ENCODE measurements at places on chromosomes 6 and 20.

DNA sequence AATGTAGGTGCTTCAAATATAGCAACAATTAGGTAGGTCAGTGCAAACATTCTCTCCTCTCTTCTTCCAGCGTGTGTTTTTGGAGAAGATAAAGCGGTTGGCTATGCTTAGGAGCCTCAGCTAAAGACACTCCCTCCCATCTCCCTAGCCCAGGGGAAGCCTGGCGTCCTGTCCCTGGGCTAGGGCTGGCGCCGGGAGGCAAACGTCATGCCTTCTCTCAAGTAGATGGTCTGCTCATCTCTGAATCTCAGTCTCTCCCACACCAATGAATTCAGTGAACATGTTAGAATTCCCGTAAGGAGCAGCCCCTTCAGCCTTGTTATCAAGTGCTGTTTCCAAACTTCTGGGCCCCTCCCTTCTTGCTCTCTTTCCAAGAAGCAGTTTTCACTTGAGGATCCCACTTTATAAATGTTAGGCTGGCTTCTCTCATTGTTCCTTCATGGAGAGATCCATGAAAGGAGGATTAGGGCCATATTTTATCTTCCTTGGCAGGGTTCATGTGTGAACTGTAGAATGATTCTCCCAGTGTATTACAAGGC lies 142.8 kb downstream of the CLIC5 start:
- no peak for DNase-seq

DNA sequence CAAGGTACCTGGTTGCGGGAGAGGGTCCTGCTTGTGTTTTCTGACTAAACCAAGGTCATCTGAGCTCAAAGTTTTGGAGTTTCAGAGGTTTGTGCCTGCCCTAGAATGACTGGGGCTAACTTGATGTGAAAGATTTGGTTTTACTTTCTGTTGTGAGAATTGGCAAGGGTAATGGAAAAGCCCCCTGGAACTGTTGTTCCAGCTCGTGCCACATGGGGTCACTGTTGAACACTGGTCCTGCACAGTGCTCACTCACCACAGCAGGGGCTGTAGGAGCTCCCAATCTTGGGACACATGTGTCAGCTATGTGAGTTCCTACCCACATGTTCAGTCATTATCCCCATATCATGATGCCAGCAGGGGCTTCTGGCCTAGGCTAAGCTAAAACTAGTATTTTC lies 6.5 kb downstream of the TGM6 start:
- DNase-seq, result peak; percentile 80

DNA sequence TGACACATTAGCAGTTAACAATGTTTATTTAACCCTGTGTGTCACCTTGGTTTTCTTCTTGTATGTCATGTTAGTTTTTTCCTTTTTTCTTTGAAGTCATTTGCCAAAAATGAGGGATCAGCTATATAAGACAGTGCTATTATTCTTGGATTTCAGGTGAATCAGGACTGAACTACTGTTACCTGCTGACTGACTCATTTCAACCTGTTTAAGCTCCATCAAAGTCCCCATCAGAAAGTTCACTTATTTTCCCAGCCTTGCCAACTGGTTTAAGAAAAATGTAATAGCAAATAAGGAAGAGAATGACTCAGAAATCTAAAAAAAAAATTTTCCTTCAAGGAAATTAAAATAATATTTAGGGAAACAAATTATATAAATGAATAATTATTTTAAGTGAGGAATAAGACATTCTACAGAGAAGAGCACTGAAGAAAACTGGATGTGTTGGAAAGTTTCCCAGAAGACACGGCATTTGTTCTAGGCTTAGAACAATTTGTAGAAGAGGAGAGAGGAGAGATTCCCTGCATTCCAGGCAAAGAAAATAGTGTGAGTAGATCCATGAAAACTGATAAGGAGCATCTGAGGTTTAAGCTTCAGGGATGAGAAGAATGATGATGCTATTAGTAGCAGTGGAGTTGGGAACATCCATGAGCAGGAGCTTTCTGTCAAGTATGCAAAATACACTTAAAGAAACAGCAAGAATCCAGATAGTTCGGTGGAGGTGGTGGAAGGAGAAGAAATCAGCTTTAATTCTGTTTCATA lies 84.9 kb upstream of the SIM1 start:
- no peak for DNase-seq

GRCh38 chr6:45513213-45513618 lies 135.5 kb upstream of the SUPT3H start:
- DNase-seq, result peak; percentile 34

- DNase-seq, result no peak
Observed at GRCh38 chr20:46030284-46031013, 1.4 kb downstream of the SLC12A5 start.

GRCh38 chr6:89042664-89043063 lies 37.9 kb upstream of the PNRC1 start:
- DNase-seq, result no peak

DNA sequence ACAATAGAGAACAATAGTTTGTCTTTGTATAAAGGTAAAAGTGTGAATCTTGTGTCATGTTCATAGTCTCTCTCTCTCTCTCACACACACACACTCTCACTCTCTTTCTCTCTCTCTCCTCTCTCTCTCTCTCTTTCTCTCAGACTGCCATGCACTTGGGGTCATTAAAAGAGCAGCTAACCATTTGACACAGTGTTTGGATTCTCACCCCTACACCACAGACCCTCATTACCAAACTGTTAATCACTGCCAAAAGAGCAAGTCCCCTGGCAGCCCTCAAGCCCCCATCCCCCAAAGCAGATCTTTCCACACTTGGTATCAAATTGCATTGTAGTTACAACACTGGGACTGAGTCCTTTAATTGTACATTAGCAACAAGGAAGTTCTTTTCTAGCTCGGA lies 305.8 kb upstream of the RSPO3 start:
- DNase-seq, result no peak

GRCh38 chr6:5093231-5094015 lies 8.3 kb downstream of the PPP1R3G start:
- no peak for DNase-seq

GRCh38 chr20:59660471-59660870 lies 56.1 kb downstream of the PHACTR3 start:
- no peak for DNase-seq

DNA sequence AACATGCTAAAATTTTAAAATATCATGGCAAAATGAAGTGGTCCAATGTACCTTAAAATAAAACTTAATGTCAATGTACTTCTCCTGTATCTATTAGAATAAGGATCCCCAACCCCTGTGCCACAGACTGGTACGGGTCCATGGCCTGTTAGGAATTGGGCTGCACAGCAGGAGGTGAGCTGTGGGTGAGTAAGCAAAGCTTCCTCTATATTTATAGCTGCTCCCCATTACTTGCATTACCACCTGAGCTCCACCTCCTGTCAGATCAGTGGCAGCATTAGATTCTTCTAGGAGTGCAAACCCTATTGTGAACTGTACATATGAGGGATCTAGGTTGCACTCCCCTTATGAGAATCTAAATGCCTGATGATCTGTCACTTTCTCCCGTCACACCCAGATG lies 86.0 kb downstream of the SLC16A10 start:
- DNase-seq, result no peak

GRCh38 chr6:117496383-117496990 lies 14.0 kb downstream of the DCBLD1 start:
- DNase-seq, result no peak

GRCh38 chr6:106535012-106535411 lies 94.3 kb downstream of the RTN4IP1 start:
- DNase-seq, result no peak

DNA sequence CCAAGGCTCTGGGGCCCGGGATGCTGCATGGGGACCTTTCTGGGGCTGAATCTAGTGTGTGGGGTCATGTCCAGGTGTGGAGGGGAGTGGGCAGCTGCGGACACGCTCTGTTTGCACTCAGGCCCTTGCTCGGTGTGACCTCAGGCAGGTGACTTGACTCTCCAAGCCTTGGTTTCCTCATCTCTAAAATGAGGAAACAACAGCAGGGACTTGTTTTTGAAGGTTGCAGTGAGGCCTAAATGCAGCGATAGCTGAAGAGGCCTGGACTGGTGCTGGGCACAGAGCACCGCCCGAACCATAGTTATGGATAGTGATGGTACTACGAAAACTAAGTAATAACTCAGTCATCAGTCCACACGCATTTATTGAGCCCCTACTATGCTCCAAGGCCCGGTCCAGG lies 91.8 kb downstream of the NOL4L start:
- no peak for DNase-seq

GRCh38 chr6:32108094-32108627 lies 977 bp downstream of the TNXB start:
- no peak for DNase-seq

DNA sequence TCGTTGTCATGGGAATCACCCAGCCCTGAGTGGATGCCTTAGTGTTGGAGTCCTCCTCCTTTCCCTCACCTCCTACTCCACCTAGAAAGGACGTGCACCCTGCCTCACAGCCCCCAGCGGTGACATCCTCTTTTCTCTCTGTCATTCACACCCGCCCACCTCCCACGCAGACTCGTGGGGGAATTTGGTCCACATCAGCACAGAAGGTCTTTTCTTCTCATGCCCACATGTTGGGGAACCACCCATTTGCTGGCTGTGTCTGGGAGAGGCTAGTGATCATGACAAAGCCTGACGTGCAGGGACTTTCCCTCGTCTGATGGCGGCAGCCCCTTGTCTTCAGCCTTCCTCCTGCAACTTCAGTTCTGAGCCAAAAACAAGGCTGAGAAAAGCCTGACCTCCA lies 96.0 kb upstream of the CNKSR3 start:
- DNase-seq, result no peak

- no peak for DNase-seq
Observed at GRCh38 chr20:20530428-20531151, 162.7 kb downstream of the INSM1 start.

- no peak for DNase-seq
Observed at GRCh38 chr20:10004900-10005299, 29.9 kb upstream of the ANKEF1 start.

DNA sequence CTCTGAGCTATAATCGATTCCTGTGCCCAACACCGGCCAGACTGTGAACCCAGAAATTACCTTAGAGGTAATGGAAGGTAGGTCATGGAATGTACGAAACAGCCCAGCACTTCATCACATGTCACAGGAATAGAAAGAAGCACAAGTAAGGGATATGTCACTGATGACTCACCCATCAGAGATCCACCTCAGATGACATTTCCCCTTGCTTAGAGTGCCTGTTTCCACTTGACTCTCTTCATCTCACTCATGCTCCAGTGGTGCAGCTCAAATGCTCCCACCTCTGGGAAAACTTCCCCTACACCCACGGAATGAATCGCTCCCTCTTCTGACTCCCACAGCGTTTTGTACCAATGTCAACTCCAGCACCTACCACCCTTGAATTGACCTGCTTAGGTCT lies 381.6 kb upstream of the CNR1 start:
- no peak for DNase-seq

- DNase-seq, result no peak
Observed at GRCh38 chr6:16837217-16837972, 76.1 kb upstream of the ATXN1 start.

DNA sequence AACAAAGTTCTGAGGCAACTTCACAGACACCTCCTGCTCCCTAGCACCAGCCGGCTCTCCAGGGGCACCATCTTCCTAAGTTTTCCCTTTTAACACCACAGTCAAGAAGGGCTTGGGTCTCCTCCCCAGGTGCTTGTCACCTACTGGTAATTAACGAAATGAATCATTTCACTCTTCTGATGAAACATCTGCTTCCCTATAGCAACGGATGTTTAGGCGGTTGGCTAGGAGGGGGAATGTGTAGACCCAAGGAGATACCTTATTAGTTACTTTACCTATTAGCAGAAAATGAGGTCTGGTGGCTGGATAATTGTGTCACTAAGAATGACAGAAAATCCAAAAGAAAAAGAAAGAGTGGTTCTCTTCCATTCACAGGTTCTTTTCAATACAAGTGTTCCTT lies 46.3 kb upstream of the FABP7 start:
- DNase-seq, result no peak

DNA sequence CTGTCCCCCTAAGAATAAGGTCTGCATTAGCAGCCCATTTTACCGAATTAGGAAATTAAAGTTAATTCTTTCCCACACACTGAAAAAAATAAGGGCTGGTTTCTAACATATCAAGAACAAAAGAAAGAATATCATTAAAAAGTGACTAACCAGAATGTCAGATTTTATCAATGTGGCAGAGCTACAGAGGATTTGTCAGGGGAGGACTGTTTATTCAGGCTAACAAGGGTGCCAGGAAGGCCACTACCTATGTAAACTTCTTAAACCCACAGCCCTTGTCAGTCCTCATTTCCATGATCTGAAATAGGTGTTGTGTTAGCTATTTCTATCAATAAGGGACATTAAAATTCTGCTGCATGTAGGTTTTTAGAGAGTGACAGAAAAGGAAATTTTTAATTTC lies 76.4 kb downstream of the BACH2 start:
- no peak for DNase-seq

GRCh38 chr20:11796026-11796425 lies 121.7 kb upstream of the BTBD3 start:
- DNase-seq, result no peak

GRCh38 chr20:39264506-39265172 lies 302.5 kb downstream of the DHX35 start:
- DNase-seq, result peak; percentile 53

DNA sequence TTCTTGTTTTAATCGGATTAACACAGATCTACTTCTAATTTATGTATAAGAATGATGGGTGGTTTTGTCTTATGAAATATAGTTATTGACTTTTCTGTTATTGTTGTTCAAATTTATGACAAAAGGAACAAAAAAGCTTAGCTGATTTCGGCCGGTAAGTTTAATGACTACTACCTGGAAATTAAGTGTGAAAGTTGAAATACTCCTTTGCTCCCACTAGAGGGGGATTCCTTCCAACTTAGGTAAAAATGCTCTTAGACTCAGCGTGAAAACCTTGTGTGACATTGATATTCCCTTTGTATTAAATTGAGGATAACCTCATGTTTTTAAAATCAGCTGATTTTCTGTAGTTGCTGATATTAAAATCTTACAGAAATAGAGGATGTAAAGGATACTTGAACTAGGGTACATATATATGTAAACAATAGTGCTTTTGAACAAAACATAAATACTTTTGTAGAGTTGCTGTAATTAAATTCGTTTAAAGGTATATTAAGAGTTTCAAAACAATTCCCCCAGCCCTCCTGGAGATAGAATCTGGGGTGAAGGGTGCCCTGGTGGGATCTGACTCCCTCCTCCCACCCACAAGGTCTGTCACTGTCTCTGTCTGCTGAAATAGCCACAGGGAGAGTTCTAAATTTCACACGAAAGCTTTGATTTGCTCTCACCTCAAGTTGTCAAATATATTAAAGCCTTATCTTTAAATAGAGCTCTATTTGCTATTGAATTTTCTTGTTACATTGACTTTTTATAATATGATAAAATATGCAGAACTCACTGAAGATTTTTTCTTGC lies 257.5 kb downstream of the ARID1B start:
- DNase-seq, result peak; percentile 36

- DNase-seq, result no peak
Observed at GRCh38 chr6:159999240-159999671, 30.4 kb downstream of the IGF2R start.

GRCh38 chr6:168181316-168181715 lies 102.3 kb upstream of the FRMD1 start:
- no peak for DNase-seq

DNA sequence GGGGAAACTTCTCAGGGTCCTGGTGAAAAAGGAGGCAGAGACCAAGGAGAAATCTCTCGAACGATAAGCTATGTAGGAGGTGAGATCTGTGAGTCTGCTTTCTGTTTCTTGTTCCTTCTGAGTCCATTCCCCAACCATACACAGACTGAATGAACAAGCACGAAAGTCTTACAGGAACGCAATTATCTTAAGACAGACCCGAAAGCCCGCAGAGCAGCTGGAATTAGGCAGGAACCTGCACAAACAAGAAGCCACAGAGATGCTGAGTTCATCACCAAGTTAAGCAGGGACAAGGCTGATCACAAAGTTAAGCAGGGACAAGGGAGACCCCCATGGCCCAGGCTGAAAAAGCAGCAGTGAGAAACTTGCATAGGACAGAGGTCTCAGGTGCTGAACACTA lies 21.4 kb upstream of the NELFCD start:
- no peak for DNase-seq

Measured in RPMI8226 (cell line).